Activated CD4-positive, alpha-beta T cell treated with anti-CD3 and anti-CD28 coated beads, Interleukin-2, amount 50 U/mL, for 24 hours (primary cell): ENCODE measurements at places on chromosomes 12 and 14.

DNA sequence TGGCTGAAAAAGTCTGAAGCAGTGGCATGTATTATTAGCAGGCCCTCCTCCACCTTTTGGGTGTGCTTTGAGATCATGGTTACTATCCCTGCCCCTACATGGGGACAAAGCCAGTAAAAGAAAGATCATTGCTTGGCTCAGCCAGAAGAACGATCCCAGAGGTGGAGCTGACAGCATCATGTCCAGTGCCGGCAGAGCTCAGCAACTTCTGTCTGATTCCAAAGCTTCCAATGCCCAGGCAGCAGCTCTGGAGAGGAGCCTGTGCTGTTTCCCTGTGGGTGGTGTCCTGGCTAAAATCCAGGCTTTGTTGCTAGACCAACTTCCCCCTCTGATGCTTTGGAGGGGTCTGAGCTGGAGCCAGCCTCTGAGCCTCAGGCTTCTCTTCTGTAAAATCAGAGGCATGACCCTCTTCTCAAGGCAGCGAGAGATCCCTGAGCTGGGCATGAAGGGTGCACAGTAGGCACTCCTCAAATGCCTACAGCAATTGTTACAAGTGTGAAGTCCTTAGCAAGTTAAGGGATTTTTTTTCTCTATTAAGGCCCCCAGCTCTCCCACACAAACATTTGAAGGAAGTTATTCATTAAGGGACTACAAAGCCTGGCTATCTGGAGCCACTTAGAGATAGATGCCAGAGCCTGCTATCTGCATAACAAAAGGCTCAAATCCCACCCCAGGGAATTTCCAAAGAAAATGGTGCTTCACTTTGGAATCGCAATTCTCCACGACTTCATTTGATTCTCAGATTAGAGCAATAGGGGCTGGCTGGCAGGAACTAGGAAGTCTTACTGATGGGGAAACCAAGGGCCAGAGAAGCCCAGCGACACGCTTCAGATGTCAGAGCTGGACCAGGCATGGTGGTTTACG lies 10.9 kb upstream of the GSC start:
- no peak for DNase-seq

DNA sequence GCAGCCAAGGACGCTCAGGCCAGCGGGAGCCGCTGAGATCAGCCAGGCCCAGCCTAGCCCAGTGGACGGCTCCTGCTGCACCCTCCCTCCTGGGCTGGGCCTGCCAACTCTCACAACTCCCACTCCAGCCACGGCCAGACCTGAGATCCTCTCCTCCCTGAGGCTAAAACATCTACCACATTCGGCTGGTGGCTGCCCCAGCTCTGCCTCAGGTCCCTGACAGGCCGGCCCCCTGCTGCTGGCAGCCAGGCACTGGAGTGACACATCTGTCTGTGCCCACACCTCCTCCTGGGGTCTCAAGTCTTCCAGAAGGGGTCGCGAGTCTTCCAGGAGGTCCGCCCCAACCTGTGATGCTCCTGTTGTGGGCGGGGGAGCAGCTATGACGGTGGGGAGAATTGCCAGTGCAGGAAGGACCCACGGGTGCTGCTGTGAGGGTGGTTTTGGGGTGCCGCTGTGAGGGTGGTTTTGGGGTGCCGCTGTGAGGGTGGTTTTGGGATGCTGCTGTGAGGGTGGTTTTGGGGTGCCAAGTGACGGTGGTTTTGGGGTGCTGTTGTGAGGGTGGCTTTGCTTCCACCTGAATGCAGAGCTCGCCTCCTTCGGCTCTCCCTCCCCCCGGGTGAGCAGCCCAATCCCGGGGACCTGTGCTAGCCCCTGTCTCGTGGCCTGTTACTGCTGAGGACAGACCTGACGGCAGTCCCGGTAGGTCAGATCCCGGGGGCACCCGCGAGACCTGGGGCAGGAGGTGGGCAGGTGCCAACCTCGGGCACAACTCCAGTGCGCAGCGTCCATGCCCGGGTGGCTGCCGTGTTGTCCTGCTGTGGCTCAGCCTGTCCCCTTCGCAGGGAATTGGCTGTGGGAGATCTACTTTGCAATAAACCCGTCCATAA lies 27.5 kb upstream of the C14orf180 start:
- no peak for DNase-seq

- DNase-seq, result no peak
Measured at GRCh38 chr12:113407931-113408600, 4.4 kb upstream of the SDS start.

DNA sequence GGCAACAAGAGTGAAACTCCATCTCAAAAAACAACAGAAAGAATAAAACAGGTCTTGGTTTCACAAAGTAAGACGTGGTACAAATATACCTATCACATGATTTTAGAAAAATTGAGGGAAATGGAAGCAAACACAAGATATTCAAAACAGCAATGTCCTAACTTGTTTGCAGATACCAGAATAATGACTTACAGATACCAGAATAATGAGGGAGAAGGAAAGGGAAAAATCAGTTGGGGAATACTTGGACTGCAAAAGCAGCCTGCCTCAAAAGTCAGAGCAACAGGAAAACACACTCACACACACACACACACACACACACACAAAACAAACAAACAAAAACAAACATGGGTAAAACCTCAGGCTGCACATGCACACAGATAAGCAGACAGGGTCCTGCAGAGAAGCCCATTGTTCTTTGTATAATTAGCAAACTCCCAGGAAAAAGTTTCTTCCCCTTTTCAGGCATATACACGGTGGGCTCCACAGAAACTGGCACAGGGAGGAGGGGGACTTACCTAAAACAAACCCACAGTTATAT lies 65.7 kb upstream of the CAPRIN2 start:
- no peak for DNase-seq

DNA sequence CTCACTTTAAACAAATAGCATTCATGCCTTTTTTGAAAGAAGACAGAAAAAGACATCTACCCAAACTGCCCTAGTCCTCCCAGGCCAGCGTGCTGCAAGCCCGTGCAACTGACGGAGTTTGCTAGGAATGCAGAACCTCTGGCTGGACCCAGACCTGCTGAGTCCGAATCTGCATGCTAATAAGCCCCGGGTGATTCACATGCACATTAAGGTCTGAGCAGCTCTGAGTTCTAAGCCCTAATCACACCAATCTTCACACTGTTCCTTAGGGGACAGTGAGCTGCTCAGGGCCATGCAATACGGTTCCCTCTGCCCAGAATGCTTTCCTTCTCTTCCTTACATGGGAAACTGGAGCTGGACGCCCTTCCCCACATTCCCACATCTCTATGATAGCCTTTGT lies 25.2 kb downstream of the HAL start:
- no peak for DNase-seq

- DNase-seq, result no peak
Measured at GRCh38 chr14:48937541-48938195, 648.5 kb downstream of the RPS29 start.

DNA sequence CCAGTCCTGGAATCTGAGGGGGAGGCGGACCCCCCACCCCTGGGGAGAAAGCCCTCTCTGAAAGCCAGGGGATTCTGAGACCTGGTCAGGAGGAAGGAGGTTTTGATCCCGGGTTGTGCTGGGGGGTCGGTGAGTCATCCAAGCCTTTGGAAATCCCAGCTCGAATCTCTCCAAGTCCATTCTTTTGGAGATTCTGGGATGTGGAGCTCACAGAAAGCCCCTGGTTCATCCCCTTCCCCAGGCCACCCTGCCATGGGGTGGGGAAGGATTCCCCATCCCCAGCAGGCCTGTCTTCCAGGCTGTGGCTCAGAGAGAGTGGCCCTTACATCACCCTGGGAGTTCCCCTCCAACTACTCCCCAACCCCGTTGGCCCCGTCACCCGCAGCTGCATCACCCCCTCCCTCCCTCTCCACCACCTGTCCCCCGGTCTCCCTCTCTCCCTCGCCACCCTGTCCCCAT lies 14.3 kb downstream of the EXOC3L4 start:
- DNase-seq, result no peak

DNA sequence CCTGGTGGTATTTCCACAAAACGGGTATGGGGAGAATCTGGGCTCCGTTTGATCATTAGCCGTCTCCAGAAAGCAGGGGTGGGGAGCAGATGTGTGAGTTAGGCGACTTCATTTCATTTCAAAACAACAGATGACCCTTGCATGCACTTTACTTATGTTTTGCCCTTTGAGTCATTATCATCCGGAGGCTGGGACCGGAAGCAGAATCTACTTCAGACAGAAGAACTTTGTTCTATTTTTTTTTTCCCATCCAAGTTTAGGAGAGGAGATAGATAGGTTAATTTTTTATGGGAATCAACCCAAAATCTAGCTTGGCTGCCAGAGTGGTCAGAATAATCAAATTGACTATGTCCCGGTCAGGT lies 31.3 kb upstream of the CMAS start:
- DNase-seq, result no peak

GRCh38 chr14:53327716-53328115 lies 174.6 kb upstream of the DDHD1 start:
- DNase-seq, result no peak

- no peak for DNase-seq
Measured at GRCh38 chr14:35044939-35045797, 904 bp upstream of the FAM177A1 start.

DNA sequence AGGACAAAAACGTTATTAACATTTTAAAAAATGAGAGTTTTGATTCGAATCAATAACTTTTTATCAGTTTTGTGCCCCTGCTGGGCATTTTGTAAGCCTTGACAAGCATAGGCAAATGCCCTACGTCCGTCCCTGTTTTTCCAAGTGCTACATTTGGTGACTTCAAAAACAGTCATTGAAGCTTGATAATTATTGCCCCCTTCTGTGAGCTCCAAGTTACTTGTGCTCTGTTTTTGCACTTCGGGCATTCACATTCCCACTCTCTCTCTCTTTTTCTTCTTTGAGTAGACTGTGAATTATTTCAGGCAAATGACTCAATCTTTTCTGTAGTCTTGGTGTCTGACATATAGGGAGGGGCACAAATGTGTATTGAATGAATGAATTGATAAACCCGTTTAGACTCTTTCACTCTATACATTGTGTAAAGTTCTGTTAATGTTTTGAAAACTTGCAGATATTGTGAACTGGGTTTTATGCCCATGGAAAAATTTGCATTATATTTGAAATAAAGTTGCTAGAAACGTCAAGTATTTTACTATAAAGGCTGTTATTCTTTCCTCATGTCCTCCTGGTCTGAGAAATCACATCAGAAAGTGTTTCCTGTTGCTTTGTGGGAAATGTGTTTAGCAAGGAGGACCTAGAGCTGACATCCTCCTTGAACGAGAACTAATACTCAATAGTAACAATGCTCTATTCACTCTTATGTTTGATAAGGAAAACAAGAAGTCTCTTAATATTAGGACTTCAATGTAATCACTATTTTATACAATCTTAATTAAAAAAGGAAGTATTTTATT lies 1.4 kb downstream of the APAF1 start:
- no peak for DNase-seq

DNA sequence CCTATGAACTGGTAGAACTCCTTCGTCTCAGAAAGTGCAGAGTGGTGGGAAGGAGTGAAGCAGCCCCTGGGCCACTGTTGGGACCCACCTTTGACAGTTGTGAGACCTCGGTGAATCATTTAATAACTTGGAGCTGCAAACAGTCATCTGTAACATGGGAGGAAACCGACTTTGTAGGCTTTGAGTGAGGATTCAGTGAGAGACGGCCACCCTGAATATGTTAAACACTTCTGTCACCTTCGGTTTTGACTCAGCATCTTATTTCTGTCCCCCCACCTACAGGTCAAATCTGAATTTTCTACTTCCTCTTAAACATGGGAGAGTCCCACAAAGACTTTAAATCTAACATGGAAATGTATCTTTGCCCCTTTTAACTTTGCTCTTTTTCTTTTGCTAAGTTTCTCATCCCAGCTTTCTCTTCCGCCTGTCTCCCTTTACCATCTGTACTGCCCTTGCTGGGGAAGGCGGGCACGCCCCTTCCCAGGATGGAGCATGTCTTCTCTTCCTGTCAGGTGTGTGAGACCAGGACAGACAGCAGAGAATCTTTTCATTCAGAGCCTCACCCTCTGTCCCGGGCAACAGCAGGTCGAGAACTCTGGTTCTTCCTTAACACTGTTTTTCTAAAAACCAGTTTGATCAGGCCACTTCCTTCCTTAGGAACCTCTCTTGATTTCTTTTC lies 37.1 kb downstream of the ZC3H14 start:
- DNase-seq, result peak; percentile 16

DNA sequence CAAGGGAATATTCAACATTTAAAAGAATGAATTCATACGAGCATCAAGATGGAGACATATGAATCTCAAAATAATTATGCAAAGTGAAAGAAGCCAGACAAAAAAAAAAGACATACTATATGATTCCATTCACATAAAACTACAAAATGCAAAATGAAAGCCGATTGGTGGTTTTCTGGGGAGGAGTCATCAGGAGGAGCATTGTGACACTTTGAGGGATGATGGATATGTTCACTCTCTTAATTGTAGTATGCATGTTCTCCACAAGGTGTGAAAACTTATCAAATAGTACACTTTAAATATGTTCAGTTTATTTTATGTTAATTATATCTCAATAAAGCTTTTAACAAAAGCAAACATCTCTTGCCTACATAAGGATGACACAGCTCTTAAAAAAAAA lies 13.5 kb downstream of the OLR1 start:
- DNase-seq, result no peak

DNA sequence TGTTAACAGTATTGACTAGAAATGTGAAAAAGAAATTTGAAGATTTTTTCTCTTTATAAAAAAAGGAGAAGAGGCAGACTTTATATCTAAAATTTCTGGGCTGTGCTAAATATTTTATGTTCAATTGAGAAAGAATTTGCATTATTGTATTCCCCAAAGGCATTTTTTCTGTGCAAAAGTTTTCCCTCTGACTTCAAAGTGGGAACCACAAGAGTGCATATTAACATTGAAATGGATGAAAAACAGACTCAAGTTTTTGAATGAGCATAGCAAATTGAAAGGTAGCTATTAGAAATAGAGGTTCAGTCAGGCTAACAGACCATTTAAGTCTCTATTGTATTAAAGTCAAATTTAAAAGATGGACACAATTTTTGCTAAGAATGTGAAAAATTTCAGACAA lies 95.2 kb downstream of the RASSF9 start:
- DNase-seq, result no peak

DNA sequence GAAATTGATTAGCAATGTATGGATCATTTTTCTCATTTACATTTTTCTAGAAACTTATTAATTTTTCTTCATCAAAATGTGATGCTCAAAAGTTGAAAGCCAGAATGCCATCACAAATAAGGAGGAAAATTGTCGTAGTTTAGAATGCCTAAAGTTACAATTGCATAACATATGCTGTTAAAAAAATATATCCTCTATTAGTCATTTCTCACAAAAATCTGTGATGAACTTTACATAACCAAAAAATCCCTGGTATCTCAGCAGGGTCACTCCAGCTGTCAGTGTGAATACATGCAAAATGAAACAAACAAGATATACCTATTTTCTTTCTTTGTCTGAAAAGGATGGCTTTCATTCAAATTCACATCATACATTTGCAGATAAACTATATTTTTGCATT lies 358.9 kb downstream of the PAWR start:
- DNase-seq, result no peak

GRCh38 chr12:115956659-115957058 lies 320.8 kb downstream of the MED13L start:
- DNase-seq, result no peak

GRCh38 chr12:111313833-111314259 lies 55.0 kb downstream of the PHETA1 start:
- peak; percentile 62 for DNase-seq
